SK-N-SH (cell line): ENCODE measurements at places on chromosomes 1 and 21. TPM values are rescaled to one million over a fixed set of nuclear protein-coding genes. Genes with fewer than 3 reads are reported as not detected.

GOLT1A gene
- not detected in 2 replicates for polyA plus RNA-seq

- peaks cover 70% of the 10 kb centered on the region for H3K27me3 ChIP-seq
- peak; percentile 62 for DNase-seq
- no peak overlapping the region for H3K27ac ChIP-seq
- no peak overlapping the region for H3K4me3 ChIP-seq
Observed at GRCh38 chr21:44697811-44698734, 1.1 kb downstream of the KRTAP10-12 start.

GRCh38 chr1:213138892-213139291 lies 87.9 kb downstream of the RPS6KC1 start:
- peaks cover 22% of the 10 kb centered on the region for H3K36me3 ChIP-seq
- DNase-seq = no peak
- no peak overlapping the region for H3K27ac ChIP-seq
- H3K4me1 ChIP-seq = peaks cover 4% of the 10 kb centered on the region
- H3K27me3 ChIP-seq = no peaks in the 10 kb centered on the region

ERVH48-1 gene
- not detected in 2 replicates for polyA plus RNA-seq

DNA sequence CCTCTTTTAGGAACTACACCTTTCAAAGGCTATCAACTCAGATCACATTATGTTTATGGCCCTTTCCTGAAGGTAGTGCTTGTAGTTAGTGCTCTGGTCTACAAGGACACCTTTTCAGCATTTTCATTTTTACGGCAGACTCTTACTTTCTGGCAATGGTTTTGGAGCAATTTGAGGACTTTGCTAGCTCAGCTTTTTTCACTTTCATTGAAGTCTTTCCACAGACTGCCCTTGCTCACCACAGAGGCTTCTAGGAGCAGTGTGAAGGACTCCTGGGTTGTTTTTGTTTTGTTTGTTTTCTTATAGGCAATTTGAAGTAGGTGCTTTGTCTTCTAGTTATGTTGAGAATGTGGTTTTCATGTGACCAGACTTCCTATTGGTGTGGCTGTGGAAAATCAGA lies 43.1 kb downstream of the CD55 start:
- H3K36me3 ChIP-seq = no peaks in the 10 kb centered on the region
- H3K4me1 ChIP-seq = no peaks in the 10 kb centered on the region
- no peak for DNase-seq
- no peak overlapping the region for H3K4me3 ChIP-seq
- H3K27me3 ChIP-seq = no peaks in the 10 kb centered on the region; the same call in 1 of the 2 replicates

KIF14 gene
- polyA plus RNA-seq = 1.2 and 1.4 TPM in 2 replicates

PLA2G2D gene
- not detected in 2 replicates for polyA plus RNA-seq

- no peaks in the 10 kb centered on the region for H3K27me3 ChIP-seq
- no peak overlapping the region for H3K4me3 ChIP-seq
- H3K4me1 ChIP-seq = peaks cover 11% of the 10 kb centered on the region
- peaks cover 4% of the 10 kb centered on the region; the same call in 1 of the 2 replicates for H3K36me3 ChIP-seq
- H3K27ac ChIP-seq = no peak overlapping the region
- DNase-seq = no peak
Observed at GRCh38 chr1:25568834-25569596, 25.6 kb downstream of the LDLRAP1 start.

DNA sequence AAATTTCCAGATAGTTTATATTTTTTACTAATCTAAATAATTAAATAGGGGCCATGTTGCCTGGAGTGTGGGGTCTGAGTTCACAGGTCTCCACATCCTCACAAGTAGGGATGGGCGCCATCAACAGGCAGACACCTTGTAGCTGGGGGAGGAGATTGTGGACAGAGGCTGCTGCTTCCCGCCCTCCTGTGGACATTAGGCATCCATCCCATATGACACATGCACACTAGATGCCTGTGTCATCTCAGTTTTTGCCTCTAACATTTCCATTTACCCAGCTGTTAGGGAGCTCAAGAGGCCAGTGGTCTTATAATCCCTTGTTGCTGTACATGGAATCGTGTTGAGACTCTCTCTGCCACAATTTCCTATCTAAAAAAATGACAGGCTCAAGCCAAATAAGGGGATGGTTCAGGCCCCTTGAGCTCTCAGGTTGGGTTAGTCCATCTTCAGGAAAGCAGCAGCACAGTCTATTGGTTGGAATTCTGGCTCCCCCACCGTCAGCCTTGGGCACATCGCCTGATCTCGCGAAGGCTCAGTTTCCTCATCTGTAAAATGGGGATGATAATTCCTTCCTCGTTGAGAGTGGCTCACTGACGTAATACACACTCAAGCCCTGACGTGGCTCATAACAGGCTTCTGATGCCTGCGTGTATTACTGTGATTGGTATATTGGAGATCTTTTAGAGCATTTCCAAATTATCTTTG lies 13.6 kb downstream of the LHX4 start:
- H3K36me3 ChIP-seq = no peaks in the 10 kb centered on the region
- H3K27me3 ChIP-seq = peaks cover 37% of the 10 kb centered on the region
- no peak overlapping the region for H3K4me3 ChIP-seq
- H3K27ac ChIP-seq = no peak overlapping the region
- H3K4me1 ChIP-seq = peaks cover 2% of the 10 kb centered on the region; the same call in 1 of the 2 replicates

DNA sequence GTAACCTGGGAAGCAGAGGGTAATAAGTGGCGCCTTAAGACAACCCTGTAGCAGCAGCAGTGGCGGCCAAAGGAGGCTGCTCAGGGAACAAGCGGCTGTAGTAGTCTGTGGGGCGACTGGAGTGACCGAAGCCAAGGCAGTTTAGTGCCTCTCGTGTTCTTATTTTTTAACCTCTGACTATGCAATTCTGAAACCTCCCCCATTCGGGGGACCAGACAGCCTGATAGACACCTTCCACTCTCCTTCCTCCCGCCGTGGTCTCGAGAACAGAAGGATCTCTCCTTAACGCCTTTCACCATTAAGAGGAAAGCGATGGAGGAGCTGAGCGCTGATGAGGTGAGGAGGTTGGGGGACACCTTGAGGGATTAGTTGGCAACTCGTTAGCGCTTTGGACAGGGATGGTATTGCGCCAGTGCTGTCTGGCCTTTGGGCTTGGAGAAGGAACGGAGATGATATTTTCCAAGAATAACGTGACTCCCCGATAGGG lies 644 bp downstream of the UBE4B start:
- H3K4me3 ChIP-seq = peak overlapping the region; percentile 77
- H3K36me3 ChIP-seq = peaks cover 20% of the 10 kb centered on the region
- H3K27me3 ChIP-seq = no peaks in the 10 kb centered on the region
- H3K4me1 ChIP-seq = peaks cover 5% of the 10 kb centered on the region; the same call in 1 of the 2 replicates

DNA sequence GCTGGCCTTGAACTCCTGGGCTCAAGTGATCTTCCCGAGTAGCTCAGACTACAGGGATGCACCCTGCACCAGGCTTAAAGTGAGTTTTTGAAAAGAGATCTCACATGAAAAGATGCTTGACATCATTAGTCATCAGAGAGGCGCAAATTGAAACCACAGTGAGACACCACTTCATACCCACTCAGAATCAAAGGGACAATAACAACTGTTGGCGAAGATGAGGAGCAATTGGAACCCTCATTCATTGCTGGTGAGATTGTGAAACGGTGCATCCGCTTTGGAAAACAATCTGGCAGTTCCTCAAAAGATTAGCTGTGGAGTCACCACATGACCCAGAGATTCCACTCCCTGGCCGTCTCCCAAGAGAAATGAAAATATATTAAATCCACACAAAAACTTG lies 122.3 kb downstream of the PGBD5 start:
- H3K4me3 ChIP-seq = no peak overlapping the region
- DNase-seq = no peak
- no peaks in the 10 kb centered on the region for H3K27me3 ChIP-seq
- no peaks in the 10 kb centered on the region; the same call in 1 of the 2 replicates for H3K4me1 ChIP-seq

DNA sequence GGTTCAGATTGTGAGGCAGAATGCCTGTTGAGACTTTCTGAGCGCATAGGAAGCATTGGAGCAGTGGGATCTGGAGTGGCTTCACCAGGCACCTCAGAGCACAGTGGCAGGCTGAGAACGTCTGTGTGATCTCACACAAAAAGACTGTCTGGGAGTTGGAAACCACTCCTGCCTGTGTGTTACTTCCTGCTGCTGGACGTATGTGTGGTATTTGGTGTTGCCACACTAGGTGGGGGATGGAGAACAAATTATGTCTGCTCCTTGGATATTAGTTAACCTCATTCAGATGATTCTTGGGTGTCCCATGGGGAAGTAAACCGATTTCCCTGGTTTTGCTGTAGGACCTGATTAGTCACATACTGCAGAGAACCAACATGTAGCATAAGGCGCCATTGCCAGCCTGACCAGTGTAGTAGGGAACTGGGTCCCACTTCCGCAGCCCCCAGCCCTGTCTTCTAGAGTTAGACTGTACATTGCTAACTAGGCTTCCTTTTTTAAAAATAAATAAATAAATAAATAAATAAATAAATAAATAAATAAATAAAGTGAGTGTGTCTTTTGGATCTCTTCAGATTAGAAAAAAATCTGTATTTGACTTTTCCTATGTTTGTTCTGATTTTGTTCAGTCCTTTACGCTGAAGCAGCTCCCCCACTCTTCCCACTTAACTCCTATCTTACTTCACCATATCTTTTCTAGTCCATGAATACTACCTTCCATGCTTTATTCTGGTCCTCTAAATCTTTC lies 26.9 kb downstream of the UCK2 start:
- H3K27me3 ChIP-seq = no peaks in the 10 kb centered on the region
- H3K4me1 ChIP-seq = peaks cover 36% of the 10 kb centered on the region
- peak overlapping the region; percentile 31; the same call in 1 of the 2 replicates for H3K27ac ChIP-seq
- no peaks in the 10 kb centered on the region for H3K36me3 ChIP-seq

GRCh38 chr1:15542388-15543250 lies 16.0 kb downstream of the DNAJC16 start:
- no peaks in the 10 kb centered on the region for H3K4me1 ChIP-seq
- DNase-seq = no peak
- peak overlapping the region; percentile 24; the same call in 1 of the 2 replicates for H3K27ac ChIP-seq
- no peaks in the 10 kb centered on the region for H3K27me3 ChIP-seq

SRM gene
- polyA plus RNA-seq = 60.9 and 105 TPM in 2 replicates

- no peaks in the 10 kb centered on the region for H3K36me3 ChIP-seq
- DNase-seq = no peak
- H3K4me3 ChIP-seq = no peak overlapping the region
- peaks cover 22% of the 10 kb centered on the region; the same call in 1 of the 2 replicates for H3K4me1 ChIP-seq
- H3K27me3 ChIP-seq = no peaks in the 10 kb centered on the region
Observed at GRCh38 chr1:48055876-48056764, 58.9 kb upstream of the TRABD2B start.

- H3K4me3 ChIP-seq = no peak overlapping the region
- no peak for DNase-seq
- H3K27ac ChIP-seq = no peak overlapping the region
- H3K4me1 ChIP-seq = no peaks in the 10 kb centered on the region
Observed at GRCh38 chr1:241888232-241888631, 40.2 kb downstream of the EXO1 start.

DNA sequence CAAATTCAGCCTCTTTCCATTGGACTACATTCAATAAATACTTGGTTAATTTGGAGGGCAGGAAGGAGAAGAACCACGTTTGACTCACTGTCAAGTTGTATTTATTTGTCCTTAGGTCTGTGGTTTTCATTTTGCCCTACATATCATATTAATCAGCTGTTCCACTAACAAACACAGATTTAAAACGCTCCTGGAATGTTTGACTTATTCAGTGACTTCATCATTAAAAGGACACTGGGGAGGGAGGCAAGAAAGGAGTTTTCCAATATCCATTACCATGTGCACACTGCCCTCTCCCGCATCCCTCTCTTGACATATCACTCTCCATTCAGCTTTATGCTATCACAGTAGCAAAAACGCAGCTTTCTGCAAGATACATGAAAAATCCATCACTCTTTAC lies 98.2 kb upstream of the C1orf87 start:
- no peak overlapping the region for H3K4me3 ChIP-seq
- DNase-seq = no peak
- no peak overlapping the region for H3K27ac ChIP-seq
- H3K4me1 ChIP-seq = no peaks in the 10 kb centered on the region; the same call in 1 of the 2 replicates

MMP23B gene
- polyA plus RNA-seq = 0.96 and 1.2 TPM in 2 replicates

GRCh38 chr1:51445351-51446090 lies 73.5 kb downstream of the EPS15 start:
- peak overlapping the region; percentile 26; the same call in 1 of the 2 replicates for H3K27ac ChIP-seq
- no peaks in the 10 kb centered on the region for H3K27me3 ChIP-seq
- no peak for DNase-seq
- H3K4me1 ChIP-seq = no peaks in the 10 kb centered on the region; the same call in 1 of the 2 replicates

DNA sequence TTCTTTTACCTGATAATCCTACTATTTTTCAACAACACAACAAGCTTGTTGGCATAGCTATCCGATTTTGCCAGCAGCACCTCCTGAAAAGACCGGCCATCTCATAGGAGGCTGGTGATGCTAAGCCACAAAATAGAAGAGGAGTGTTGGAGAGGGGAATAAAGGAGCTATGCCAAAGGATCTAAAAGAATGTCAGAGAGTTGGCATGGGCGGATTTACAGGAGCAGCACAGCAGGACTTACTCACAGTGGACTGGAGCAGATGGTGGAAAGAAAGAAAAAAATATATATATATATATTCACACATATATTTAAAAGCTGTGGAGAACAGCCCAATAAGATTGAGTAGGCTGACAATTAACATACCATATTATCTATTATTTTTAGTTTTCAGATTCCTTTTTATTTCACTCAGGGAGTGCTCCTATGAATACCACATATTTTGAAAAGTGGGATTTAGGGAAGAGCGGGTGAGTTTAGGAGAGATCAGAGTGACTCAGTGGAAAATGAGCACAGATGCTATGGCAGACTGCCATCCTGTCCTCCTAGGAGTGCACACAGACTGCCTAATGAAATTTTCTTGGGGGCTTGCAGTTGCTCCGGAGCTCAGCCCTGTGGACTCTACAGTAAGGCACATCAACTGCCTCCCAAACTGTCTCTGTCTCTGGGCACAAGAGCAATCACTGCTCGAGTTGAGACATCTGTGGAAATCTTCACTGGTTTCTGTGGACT lies 394.4 kb upstream of the CHRM3 start:
- DNase-seq = peak; percentile 4
- H3K27ac ChIP-seq = no peak overlapping the region
- no peaks in the 10 kb centered on the region for H3K27me3 ChIP-seq
- no peaks in the 10 kb centered on the region for H3K4me1 ChIP-seq

DNA sequence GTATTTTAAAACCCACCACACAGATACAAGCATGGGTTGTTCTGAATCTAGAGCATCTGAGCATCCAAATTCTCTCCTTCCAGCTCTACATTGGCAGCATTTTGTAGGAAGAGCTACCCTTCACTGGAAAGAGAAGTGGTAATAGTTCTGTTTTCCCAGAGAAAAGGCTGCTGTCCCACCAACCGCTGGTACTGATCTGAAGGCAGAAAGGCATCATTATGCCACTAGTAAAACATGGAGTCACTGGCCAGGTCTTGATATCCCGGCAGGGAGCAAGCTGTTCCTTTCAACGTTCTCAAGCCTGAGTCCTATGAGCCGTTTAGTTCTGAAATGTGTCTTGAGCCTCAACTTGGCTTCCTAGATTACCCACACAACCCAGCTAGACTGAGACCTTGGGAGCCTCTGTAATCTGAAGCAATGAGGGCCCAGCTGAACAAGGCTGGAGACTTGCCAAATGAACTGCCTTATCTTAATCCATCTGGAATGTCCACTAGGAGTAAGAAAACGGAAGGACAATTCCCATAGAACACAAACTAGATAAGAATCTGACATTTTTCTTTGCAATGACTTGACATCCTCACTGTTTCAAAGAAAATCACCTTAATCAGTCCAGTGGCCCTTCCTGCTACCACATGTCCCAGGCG lies 116.8 kb downstream of the KCNH1 start:
- H3K27me3 ChIP-seq = no peaks in the 10 kb centered on the region
- H3K4me1 ChIP-seq = no peaks in the 10 kb centered on the region; the same call in 1 of the 2 replicates
- no peaks in the 10 kb centered on the region for H3K36me3 ChIP-seq
- H3K27ac ChIP-seq = no peak overlapping the region
- DNase-seq = no peak
- no peak overlapping the region for H3K4me3 ChIP-seq

- peaks cover 3% of the 10 kb centered on the region for H3K4me1 ChIP-seq
- no peak overlapping the region for H3K27ac ChIP-seq
- H3K36me3 ChIP-seq = no peaks in the 10 kb centered on the region
- no peak overlapping the region for H3K4me3 ChIP-seq
Observed at GRCh38 chr1:232114985-232115384, 488.4 kb downstream of the DISC1 start.

AADACL4 gene
- 0.32 and 0.59 TPM in 2 replicates for polyA plus RNA-seq
